Activated CD4-positive, alpha-beta T cell treated with anti-CD3 and anti-CD28 coated beads for 48 hours (primary cell): ENCODE measurements at places on chromosomes 16 and 17.
A peak's percentile ranks its signal among the peaks of the same experiment; 100 is the strongest.

- no peak for DNase-seq
These were observed 12.3 kb downstream of the TMEM100 start for GRCh38 chr17:55710410-55710809.

- DNase-seq = no peak
These were observed 5.0 kb downstream of the KCNJ12 start for GRCh38 chr17:21381076-21381706.

DNA sequence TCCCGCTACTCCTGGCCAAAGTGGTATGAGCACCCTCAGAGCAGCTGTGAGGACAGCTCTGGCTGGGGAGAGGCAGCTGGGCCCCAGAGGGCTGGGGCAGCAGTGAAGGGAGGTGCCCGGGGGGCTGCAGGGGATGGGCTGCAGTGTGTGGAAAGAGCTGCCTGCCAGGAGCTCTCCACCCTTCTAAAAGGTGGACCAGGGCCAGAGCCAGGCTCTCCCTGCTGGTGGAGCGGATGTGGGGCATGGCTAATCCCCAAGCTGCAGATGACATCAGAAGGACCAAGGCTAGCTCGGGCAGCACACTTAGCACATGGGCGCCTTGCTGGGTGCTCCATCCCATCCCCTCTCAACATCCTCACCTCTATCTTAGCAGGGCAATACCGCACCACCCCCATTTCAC, 103.1 kb downstream of the SDK2 start:
- no peak for DNase-seq

GRCh38 chr16:70795296-70795912, 5.6 kb downstream of the VAC14 start:
- no peak for DNase-seq

- peak; percentile 81 for DNase-seq
These were observed at the start of gene PIEZO1 for GRCh38 chr16:88785106-88785924. Gene PIEZO1 (minus strand): TSS chr16:88785220. CDS start chr16:88784964, 256 bp downstream.
